Frontal cortex (tissue), 4 donors: ENCODE measurements at places on chromosomes 3 and 15.

DNA sequence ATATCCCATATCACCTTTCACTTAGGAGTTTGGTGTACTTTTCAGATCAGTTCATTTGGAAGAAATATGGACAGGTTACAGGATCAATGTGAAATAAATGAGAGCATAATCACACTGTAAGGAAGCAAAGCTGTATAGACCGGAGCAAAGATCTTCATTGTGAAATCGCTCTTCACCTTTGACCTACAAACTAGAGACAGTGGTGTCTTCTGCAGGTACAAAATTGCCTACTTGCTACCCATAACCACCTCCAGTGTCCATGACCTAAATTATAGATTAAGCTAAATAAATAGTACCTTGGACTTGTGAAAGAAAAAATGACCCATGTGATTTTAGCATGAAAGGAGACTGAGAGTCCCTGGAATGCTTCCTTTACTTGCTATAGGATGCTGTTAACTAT, 379.5 kb upstream of the SUCLG2 start:
- DNase-seq, result no peak

DNA sequence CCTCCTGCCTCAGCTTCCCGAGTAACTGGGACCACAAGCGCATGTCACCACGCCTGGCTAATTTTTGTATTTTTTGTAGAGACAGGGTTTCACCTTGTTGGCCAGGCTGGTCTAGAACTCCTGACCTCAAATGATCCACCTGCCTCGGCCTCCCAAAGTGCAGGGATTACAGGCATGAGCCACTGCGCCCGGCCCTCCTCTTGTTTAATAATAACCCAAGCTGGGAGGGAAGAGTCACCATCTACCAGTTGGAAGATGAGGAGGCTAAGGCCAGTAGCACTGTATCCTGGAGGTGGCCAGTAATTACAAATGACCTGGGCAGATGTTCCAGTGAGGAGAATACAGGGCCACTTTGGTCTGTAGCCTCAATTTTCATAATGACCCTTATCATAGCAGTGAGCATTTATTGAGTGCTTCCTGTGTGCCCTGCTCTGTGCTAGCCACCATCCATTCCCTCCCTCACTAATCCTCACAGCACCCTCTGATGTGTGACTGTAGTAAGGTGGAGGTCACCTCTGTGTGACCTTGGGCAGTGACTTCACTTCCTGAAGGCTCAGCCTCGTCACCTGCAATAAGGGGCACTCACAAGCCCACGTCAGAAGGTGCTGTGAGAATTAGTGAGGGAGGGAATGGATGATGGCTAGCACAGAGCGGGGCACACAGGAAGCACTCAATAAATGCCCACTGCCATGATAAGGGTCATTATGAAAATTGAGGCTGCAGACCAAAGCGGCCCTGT, 64.2 kb downstream of the ABTB1 start:
- no peak for DNase-seq

GRCh38 chr3:146903927-146904326, 298.8 kb upstream of the PLSCR5 start:
- no peak for DNase-seq

- DNase-seq, result no peak
Measured at GRCh38 chr3:101518421-101518871, 5.4 kb upstream of the SENP7 start.

GRCh38 chr3:34696831-34697230, 898.4 kb downstream of the PDCD6IP start:
- DNase-seq, result no peak

DNA sequence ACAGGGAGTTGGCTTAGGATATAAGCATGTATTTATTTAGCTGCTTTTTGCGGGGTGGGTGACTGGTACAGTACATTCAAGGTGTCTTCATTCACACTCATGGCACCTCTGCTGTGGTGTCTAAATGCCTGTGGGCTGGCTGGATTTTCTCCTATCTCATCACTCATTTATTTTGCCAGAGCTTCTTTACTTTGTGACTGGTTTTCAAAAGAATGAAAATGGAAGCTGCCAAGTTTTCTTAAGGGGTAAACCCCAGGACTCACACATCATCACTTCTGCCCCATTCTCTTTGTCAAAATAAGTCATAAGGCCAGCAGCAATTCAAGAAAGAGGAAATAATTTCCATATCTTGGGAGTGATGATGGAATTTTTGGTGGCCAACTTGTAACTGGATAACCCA, 493.4 kb upstream of the ALCAM start:
- DNase-seq, result no peak

GRCh38 chr3:20001932-20002331, 10.1 kb downstream of the PP2D1 start:
- DNase-seq, result no peak

DNA sequence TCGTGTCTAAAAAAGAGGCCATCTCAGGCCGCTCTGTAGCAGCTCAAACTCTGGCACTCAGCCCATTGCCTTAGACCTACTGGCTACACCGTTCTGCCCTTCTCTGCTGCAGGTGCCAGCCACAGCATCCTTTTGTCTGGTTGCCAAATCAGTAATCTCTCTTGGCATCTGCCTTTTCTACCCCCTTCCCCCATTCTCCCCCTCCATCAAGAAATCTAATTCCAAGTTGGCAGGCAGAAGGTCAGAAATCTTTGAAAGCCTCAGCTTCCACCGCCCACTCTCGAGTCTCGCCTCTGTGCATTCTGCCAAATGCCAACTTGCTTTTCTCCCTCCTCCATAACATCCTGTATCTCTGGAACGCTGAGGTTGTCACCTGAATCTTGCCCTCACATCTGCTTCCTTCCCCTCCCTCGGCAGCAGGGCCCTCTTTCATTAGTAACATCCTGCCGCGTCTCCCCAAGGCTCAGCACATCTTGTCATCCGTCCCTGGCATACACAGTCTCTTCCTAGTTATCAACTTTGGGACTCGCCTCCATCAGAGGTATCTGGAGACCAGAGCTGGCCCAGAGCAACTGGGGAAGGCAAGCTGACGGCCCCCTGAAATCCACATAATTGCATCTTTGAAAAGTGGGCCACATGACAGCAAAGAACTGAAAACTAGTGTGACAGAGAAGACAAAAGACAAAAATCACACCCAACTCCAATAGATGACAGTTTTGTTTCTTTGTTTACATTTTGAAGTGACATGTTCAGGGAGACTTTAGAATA, 312.0 kb upstream of the CCDC54 start:
- DNase-seq, result no peak

GRCh38 chr15:31550211-31550977, 223.8 kb downstream of the KLF13 start:
- DNase-seq, result no peak

DNA sequence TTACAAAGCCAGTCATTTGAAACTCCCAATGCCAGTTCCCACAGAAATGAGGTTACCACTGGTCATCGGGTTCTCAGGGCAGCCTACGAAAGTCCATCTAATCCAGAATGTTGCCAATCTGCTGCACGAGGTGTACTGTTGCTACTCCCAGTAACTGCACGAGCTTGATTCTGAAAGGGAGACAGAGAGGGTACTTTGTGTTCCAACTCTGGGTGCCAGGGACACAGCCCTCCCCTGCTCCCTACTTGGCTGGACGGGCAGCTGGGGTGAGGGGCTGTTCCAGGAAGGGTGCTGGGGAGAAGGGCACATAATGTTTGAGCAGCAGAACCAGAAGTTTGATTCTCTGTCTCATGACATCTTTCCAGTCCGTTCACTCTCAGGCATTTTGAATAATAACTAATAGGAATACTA, 27.1 kb upstream of the OSBPL11 start:
- DNase-seq, result no peak

DNA sequence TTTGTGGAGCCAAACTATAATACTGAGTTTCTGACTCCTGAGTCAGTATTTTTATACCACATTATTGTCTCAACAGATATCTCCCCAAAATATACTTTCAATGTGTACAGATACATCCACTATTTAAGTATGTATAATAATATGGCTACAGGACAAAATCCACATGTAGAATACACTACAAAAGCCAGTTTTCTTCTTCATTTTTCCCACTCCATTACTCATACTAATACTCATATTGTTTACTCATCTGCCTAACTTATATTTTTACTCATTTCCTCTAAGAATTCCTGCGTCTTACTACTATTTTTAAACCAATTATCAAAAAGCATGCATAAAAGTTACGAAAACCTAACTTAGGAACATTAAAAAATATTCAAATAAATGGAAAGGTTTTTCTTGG, 440.8 kb downstream of the ZNF385D start:
- DNase-seq, result no peak

DNA sequence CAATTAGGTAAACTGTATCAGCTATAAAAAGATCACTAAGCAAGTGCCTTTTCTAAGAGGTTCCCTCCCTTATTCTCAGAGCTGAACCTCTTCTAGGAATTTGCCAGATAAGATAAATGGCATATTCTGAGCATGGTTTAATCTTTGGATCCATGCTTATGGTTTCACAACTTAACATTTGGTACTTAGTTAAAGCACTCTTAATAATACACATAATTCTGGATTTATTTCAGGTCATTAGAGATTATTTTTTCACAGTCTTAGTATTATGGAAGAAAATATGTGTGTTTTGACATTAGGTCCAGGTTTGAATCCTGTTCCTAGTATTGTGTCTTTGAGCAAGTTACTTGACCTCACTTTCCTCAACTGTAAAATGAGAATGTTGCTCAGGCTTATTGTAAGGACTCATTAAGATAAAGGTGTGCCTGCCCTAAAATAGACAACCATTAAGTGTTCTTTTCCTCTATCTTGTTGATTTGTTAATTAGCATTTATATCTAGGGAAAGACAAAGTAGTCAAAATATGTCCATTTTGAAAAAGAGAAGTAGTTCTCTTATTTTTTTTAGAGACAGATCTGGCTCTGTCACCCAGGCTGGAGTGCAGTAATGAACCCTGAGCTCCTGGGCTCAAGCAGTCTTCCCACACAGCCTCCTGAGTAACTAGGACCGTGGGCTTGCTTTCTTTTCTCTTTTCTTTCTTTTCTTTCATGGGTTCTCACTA, 43.4 kb downstream of the TSC22D2 start:
- DNase-seq, result no peak

GRCh38 chr15:63915209-63915872, 81.6 kb upstream of the HERC1 start:
- DNase-seq, result no peak

DNA sequence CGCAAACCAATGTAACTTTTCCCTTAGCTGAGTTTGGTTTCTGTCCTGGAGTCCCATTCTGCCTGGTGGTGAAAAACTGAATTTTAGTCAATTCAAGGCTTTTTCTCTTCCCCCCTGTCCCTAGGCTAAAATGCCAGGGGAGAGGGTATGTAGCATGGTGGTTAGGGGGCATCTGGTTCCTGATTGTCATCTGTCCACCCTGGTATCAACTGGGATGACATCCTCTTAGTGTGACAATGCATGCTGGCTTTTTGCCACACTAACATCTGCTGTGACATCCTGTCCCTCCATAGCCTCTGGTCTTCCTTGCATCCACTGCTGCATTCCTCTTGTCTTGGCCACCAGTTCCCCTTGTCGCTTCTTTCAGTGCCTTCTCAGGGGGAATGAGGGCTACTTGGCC, 73.7 kb downstream of the ABHD5 start:
- DNase-seq, result no peak

- no peak for DNase-seq
Measured at GRCh38 chr3:13662238-13662847, 113.4 kb downstream of the FBLN2 start.

DNA sequence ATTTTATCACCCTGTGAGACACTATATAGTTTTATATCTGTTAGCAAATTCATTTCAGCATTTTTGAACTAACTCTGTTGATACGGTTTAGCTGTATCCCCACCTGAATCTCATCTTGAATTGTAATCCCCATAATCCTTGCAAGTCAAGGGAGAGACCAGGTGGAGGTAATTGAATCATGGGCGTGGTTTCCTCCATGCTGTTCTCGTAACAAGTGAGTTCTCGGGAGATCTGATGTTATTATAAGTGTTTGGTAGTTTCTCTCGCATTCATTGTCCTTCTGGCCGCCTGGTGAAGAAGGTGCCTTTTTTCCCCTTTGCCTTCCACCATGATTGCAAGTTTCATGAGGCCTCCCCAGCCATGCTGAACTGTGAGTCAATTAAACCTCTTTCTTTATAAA, 53.2 kb upstream of the TMC3 start:
- no peak for DNase-seq

GRCh38 chr3:177905173-177906125, 630.8 kb upstream of the KCNMB2 start:
- DNase-seq, result no peak

DNA sequence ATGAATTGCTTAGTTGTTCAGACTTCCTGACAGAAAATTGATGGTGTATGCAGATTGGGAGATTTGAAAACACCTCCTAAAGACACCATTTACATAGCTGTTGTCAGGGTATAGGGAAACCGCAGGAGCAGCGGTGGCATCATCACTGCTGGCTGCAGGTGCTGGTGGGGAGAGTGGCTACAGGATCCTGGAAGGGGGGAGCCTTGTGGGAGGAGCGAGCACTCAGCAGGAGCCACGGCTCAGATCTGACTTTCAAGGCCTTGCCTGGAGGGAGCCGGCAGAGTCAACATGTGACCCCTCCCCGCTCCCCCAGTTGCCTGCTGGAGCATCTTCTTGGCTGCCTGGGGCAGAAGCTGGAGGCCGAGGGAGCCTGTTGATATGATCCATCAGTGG, 26.1 kb downstream of the EDEM1 start:
- DNase-seq, result no peak

GRCh38 chr3:191768421-191768820, 307.5 kb downstream of the PYDC2 start:
- no peak for DNase-seq

DNA sequence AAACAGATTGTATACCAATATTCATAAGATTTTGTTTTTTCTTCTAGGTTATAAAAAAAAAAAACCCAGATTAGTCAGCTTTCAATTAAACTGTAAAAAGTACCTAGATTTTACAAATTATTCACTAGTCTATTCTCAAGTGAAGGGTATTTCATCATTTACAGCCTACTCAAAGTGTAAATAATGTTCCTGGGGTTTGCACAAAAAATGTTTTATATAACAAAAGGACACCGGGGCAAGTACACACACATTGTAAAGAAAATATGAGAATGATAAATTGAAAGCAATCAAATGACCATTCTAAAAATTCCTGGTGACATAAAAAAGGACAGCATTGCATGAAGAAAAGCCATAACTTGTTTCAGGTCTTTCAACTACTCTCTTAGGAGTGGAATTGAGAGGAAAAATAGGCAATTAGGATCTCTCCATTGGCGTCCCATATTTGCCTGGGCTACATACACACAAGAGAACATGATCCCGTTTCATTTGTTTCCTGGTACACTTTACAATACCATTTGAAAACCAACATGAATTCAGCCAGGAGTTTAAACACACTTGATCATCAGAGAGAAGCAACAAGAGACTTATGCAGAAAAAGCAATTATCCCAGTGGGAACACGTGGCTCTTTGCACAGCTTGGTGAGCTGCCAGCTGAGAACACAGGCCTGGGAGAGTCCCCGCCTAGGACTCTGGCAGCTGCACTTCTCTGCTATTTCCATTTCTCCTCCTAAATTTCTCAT, 1039.2 kb downstream of the ROBO1 start:
- peak; percentile 13 for DNase-seq

DNA sequence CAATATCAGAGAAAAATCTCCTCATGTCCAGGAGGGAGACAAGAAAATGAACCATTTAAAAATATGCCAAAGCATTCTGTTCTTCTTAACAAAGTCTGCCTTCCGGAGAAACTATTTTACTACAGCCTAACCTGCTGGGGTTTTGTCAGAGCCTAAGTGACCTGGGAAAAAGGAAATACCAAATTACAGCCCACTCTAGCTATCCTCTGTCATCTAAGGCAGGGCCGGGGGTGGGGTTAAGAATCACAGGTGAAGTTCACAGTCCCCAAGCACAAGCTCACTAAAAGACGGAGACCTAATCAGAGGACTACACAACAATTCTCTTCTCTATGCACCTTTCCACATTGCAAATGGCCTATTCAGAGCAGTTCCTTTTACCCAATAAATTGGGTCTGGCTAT, 116.6 kb downstream of the TRIM42 start:
- DNase-seq, result no peak

GRCh38 chr3:175502155-175502554, 643.0 kb downstream of the NAALADL2 start:
- DNase-seq, result no peak
